ENCODE measurements at places on chromosomes 12 and 14.

- peak overlapping the region; percentile 95 for H3K4me3 ChIP-seq
- peaks cover 37% of the 10 kb centered on the region for H3K4me1 ChIP-seq
- H3K36me3 ChIP-seq: no peaks in the 10 kb centered on the region
- peak; percentile 19 for DNase-seq
- peak overlapping the region; percentile 92 for H3K27ac ChIP-seq
Observed at GRCh38 chr12:112126000-112126438, 659 bp downstream of the TRAFD1 start.

GRCh38 chr14:99564926-99565259, 39.1 kb downstream of the CCDC85C start:
- H3K27ac ChIP-seq: no peak overlapping the region
- no peak for DNase-seq
- H3K27me3 ChIP-seq: no peaks in the 10 kb centered on the region
- no peak overlapping the region for H3K4me3 ChIP-seq

DNA sequence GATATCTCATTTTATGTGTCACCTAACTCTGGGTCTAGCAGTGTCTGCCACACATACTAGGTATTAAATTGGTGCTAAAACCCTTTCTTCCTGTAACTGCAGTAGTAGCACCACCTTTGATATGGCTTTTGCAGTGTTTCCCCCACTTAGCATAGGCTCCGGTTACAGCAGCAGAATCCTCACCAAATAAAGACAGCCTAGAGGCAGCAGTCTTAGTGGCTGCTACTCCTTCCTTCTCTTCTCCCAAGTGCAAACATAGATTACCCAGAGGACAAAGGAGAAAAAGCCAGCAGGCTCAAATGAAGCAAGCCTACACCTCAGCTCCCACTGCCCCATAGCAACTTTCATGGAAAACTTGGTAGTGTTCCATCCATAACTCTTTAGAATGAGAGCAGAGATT, 30.1 kb upstream of the ABCC9 start:
- DNase-seq: no peak
- H3K27me3 ChIP-seq: no peaks in the 10 kb centered on the region
- no peaks in the 10 kb centered on the region for H3K4me1 ChIP-seq
- H3K36me3 ChIP-seq: no peaks in the 10 kb centered on the region
- no peak overlapping the region for H3K4me3 ChIP-seq
- no peak overlapping the region for H3K27ac ChIP-seq

- H3K4me3 ChIP-seq: no peak overlapping the region
- no peaks in the 10 kb centered on the region for H3K36me3 ChIP-seq
- H3K27me3 ChIP-seq: no peaks in the 10 kb centered on the region
- no peak for DNase-seq
- no peak overlapping the region for H3K27ac ChIP-seq
Observed at GRCh38 chr12:7068994-7069346, 8.5 kb downstream of the C1S start.

- no peak overlapping the region for H3K4me3 ChIP-seq
- H3K27ac ChIP-seq: no peak overlapping the region
- no peaks in the 10 kb centered on the region for H3K36me3 ChIP-seq
- H3K4me1 ChIP-seq: peaks cover 8% of the 10 kb centered on the region
Observed at GRCh38 chr14:60514741-60515491, 6.0 kb downstream of the SIX6 start.
